Stimulated activated CD4-positive, alpha-beta T cell treated with anti-CD3 and anti-CD28 coated beads, TNF-alpha, amount 100 ng/mL, for 1 hour (primary cell): ENCODE measurements at places on chromosomes 5 and 9.

DNA sequence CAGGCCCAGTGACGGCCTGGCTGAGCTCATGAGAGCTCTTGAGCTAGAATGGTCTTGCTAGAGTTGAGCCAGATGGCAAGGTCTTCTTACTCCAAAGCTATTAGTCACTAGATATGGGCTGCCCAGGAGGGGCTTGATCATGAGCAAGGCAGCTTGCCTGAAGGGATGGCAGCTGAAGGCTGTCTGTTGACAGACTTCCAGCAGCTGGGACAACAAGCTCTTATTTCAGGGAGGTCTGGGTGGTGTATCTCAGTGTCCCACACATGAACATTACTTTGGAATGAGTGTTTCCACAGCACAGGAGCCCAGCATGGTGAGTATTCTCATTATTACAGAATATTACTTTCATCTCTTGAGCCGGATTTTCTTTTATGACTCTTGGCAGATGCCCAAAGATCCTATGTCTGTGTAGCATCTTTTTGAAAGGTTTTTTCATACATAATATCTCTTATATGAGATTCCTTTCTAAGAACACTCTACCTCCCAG, 414.1 kb downstream of the ARHGEF28 start:
- no peak for DNase-seq

- no peak for DNase-seq
Observed at GRCh38 chr9:126496781-126497659, 116.7 kb upstream of the LMX1B start.

- DNase-seq = no peak
Observed at GRCh38 chr9:115378241-115378640, 260.3 kb upstream of the TNC start.

DNA sequence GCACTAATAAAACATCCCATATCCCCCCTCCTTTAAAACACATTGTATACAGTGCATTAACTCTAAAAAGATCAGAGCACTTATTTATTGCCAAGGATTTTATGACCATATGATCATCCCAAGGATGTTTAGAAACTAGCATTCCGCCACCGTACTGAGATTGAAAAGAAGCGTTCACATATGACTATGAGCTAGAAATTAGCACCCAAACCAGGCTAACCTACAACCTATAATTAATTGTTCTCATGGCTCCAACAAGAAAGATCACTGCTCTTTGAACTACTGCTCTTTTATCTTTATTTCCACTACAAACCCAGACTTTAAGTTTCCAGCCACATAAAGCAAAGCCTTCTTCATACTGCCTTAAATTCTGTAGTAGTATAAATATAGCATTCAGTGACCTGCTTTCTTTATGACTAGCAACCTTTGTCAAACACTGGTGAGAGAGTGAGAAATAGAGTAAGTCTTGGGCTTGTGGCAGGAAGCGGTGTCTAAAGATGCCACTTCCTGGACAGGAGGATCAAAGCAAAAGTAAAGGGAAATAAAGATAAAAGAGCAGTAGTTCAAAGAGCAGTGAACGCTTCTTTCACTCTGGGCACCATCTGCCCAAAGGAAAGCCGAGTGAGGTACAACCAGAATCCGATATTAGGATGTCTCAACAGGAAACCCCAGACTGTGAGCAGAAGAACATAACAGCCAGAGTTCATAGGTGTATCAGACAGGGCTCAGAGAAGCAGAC, 151.1 kb upstream of the ERCC6L2 start:
- no peak for DNase-seq

DNA sequence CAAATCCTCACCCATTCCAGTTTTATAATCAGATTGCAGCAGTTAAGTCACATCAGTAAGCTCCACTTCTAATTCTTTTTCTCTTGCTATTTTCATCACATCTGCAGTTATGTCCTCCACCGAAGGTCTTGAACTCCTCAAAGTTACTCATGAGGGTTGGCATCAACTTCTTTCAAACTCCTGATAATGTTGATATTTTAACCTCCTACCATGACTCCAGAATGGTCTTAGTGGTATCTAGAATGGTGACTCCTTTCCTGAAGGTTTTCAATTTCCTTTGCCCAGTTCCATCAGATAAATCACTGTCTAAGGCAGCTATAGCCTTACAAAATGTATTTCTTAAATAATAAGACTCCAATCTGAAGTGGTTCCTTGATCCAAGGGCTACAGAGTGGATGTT, 53.8 kb upstream of the EDIL3 start:
- no peak for DNase-seq

GRCh38 chr9:130689937-130690700, 3.5 kb upstream of the EXOSC2 start:
- no peak for DNase-seq

- DNase-seq = no peak
Observed at GRCh38 chr5:38117784-38118479, 140.4 kb upstream of the EGFLAM start.

DNA sequence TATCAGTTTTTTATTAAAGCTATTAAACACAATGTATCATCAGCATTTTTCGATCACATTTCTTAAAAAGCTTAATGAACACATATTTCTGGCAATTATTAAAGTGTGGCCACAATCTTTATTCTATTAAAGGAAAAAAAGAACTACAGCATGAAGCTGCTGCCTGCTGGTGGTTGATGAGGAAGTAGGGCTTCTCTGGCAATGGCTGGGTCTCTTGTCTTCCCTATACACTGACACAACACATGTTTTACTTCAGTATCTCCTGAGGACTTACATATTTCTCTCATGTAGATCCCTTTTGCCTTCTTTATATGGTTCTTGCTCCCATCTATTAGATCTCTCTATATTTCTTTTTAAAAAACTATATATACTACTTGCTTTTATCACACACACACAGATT, 590.7 kb downstream of the RAB3C start:
- DNase-seq = no peak

DNA sequence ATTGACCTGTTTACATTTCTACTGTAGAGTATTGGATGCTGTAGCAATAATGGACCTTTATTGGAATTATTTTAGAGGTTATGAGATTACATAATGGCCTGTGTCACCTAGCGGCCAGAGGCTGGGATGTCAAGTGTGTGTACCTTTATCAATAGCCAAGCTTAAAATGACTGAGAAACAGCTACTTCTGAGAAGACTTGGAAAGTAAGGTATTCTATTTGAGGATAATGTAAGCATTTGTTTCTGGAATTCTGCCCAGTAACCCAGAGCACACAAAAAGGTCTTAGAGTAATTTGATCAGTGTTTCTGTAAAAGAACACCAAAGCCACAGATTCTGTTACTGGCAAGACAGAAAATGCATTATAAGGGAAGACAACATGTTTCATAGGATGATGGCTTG, 116.8 kb downstream of the MACIR start:
- DNase-seq = no peak

DNA sequence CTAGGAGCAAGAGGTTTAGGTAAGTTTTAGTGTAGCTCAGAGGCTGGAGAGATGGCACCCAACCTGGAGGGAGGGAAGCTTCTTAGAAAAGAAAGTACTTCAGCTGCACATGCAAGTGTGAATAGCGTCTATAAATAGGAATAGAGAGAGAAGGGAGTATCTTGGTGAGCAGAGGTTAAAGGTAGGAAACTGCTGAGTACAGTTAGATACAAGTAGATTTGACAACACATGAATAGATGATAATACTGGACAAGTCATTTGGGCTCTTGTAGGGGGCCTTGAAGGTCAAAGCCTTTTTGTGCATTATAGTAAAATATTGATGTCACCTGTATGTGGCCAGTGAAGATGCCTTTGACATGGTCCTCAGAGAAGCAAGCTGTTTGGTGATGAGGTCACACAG, 34.2 kb downstream of the ANP32B start:
- no peak for DNase-seq

DNA sequence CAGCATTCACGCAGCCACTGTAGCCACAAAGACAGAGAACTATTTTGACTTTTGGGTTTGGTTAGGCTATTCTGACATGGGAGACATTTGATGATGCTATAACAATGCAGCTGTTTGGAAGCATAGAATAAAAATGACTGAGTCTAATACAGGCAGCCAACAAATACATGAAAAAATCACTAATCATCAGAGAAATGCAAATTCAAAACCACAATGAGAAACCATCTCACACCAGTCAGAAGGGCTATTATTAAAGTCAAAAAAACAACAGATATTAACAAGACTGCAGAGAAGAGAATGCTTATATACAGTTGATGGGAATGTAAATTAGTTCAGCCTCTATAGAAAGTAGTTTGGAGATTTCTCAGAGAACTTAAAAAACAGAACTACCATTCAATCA, 107.1 kb upstream of the POC5 start:
- no peak for DNase-seq

DNA sequence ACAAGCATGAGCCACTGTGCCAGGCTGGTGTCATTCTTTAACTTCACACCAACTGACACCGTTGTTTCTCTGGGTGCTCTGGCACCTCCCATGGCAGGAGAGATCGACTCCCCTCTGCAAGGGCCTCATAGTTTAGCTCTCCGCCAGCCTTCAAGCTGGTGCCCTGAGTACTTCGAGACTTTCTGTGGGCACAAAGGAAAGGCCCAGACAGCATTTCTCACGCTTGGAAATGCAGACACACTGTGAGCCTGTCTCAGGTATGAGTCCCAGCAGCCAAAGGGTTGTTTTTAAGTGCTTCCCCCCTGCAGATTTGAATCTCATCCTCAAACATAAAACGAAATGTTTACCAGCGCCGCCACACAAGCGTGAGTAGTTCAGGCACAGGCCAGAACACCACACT, 11.1 kb upstream of the TCF7 start:
- no peak for DNase-seq

DNA sequence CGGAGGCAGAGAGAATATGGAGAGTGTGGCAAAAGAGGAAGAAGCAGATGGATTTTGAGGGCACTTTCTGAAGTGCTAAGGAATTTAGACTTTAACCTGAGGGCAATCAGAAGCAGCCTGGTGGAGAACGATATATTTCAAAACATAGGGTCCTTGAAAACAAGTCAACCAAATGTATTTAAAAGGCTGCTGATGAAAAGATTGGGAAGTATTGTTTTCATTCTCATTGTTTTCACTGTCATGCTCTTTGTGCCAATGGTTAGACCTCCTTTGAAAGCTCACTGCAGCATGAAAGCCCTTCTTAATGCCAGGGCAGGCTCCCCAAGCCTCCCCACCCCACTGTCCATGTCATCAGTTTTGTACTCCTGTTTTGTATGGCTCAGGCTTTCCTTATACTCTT, 2.5 kb upstream of the GPX3 start:
- DNase-seq = no peak

GRCh38 chr5:146345240-146345577, 6.6 kb downstream of the POU4F3 start:
- no peak for DNase-seq

DNA sequence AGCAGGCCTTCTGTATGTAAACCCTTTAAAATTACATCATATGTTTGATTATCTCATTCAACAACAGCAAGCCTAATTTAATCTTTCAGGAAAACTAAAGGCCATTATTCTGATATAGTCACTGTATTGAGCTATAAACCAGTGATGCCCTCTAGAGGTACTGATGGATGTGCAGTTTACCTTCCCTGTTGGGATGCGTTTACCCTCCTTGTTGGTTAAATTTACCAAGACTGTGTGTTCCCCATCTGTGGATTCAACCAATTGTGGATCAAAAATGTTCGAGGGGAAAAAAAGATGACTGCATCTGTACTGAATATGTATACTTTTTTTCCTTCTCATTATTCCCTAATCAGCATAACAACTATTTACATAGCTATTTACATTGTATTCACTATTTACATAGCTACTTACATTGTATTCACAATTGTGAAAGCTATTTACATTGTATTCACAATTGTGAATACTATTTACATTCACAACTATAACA, 3.7 kb upstream of the BAAT start:
- DNase-seq = no peak

- no peak for DNase-seq
Observed at GRCh38 chr5:610744-611730, 1.1 kb upstream of the CEP72 start.

DNA sequence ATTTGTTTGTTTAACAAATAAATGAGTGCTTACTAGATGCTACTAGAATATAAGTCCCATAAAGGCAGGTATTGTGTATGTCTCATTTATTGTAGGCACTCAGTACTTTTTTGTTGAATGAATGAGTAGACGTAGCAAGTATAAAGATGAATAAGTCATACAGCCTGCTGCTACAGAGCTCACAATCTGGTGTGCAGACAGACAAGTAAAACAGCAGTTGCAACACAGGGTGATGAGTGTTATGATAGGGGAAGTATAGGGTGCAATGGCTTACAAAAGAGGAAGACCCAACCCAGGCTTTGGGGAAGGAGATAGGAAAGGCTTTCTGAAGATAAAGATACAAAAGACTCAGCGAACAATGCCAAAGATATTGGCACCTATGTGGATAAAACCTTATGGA, 47.7 kb downstream of the SH3RF2 start:
- no peak for DNase-seq

DNA sequence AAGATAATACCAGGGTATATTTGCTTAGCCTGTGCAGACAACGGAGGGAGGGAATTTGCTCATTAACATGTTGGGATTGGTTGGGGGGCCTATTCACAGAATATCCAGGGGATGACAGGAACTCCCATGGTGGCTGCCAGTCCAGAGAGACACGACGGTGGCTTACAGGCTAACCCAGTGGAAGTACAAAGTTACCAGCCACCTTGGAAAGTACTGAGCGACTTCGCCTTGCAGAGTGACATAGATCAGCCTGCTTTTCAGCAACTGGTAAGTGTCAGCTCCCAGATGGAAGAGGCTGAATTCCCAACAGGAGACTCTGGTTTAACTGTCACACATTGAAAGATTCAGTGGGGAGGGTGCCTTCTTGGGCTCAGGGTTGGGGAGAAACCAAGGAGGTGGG, 7.9 kb downstream of the ISL1 start:
- DNase-seq = no peak
